ENCODE measurements at places on chromosomes 11 and 22. TPM values are rescaled to one million over a fixed set of nuclear protein-coding genes. Genes with fewer than 3 reads are reported as not detected.

Gene DGCR6L
- 59.8 TPM for total RNA-seq

Gene TRIM48
- not detected for total RNA-seq

Gene SUSD2
- 9.0 TPM for total RNA-seq

Gene TIGD3
- total RNA-seq = 0.59 TPM

Gene TMPRSS6
- total RNA-seq = not detected

Gene TEF
- total RNA-seq = 38.7 TPM

Gene AQP11
- total RNA-seq = 1.3 TPM

Gene TRPC6
- total RNA-seq = 2.4 TPM

Gene CNTN5
- total RNA-seq = not detected

Gene BTBD18
- not detected for total RNA-seq

Gene OSBPL5
- total RNA-seq = 78.5 TPM

Gene OR6A2
- not detected for total RNA-seq

Gene CNIH2
- total RNA-seq = not detected

Gene C1QTNF5
- total RNA-seq = 24.3 TPM

Gene FOLR2
- total RNA-seq = 37.4 TPM

Gene PLAAT3
- 161 TPM for total RNA-seq

Gene PICK1
- total RNA-seq = 39.4 TPM

Gene ADM
- total RNA-seq = 159 TPM

Gene NXPE4
- total RNA-seq = not detected

Gene PISD
- 26.9 TPM for total RNA-seq

Gene OR2AG1
- total RNA-seq = not detected

Gene NPAS4
- 0.42 TPM for total RNA-seq

Gene UBE4A
- 42.5 TPM for total RNA-seq

Gene OR52I1
- total RNA-seq = not detected

Gene LGALS12
- total RNA-seq = 7.3 TPM

Gene SERPING1
- total RNA-seq = 508 TPM

Gene PDGFD
- total RNA-seq = 26.5 TPM

Gene CADM1
- 35.4 TPM for total RNA-seq

Gene MMP8
- not detected for total RNA-seq

Gene YPEL1
- 6.3 TPM for total RNA-seq

Gene NRXN2
- 14.1 TPM for total RNA-seq

Gene AHNAK
- 1,417 TPM for total RNA-seq

Gene IL17REL
- total RNA-seq = not detected

Gene CDC45
- total RNA-seq = not detected

Gene CCDC188
- 5.0 TPM for total RNA-seq

Gene SLC22A12
- total RNA-seq = 0.30 TPM

Gene CSF2RB
- 5.7 TPM for total RNA-seq

Gene RFPL1
- not detected for total RNA-seq

Gene SPON1
- 33.1 TPM for total RNA-seq

Gene UPK3A
- total RNA-seq = not detected

Gene ANO9
- total RNA-seq = 0.87 TPM

Gene RBM4B
- 12.5 TPM for total RNA-seq

Gene MMP10
- not detected for total RNA-seq

Gene HINFP
- 21.9 TPM for total RNA-seq

Gene EXPH5
- 5.4 TPM for total RNA-seq

Gene OR8G1
- total RNA-seq = not detected

Gene MICAL2
- total RNA-seq = 87.0 TPM

Data from tibial nerve (tissue), 4 donors.